HL-60 (cell line): ENCODE measurements at places on chromosomes 13 and 19.
A peak's percentile ranks its signal among the peaks of the same experiment; 100 is the strongest.

DNA sequence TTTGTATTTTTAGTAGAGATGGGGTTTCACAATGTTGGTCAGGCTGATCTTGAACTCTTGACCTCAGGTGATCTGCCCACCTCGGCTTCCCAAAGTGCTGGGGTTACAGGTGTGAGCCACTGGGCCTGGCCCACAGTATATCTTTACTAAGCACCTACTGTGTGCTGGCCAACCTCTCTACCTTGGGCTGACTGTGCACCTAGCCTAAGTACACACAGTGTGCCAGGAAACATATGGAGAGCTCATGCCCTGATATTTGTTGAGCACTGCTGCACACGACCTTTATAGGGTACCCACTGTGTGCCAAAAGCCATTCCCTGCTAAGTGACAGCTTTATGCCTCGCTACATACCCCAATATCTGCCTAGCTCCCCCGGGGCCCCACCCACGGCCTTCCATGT lies 6.3 kb upstream of the ARHGAP45 start:
- DNase-seq, result no peak

GRCh38 chr19:6214881-6215541 lies 64.8 kb downstream of the MLLT1 start:
- DNase-seq, result no peak

DNA sequence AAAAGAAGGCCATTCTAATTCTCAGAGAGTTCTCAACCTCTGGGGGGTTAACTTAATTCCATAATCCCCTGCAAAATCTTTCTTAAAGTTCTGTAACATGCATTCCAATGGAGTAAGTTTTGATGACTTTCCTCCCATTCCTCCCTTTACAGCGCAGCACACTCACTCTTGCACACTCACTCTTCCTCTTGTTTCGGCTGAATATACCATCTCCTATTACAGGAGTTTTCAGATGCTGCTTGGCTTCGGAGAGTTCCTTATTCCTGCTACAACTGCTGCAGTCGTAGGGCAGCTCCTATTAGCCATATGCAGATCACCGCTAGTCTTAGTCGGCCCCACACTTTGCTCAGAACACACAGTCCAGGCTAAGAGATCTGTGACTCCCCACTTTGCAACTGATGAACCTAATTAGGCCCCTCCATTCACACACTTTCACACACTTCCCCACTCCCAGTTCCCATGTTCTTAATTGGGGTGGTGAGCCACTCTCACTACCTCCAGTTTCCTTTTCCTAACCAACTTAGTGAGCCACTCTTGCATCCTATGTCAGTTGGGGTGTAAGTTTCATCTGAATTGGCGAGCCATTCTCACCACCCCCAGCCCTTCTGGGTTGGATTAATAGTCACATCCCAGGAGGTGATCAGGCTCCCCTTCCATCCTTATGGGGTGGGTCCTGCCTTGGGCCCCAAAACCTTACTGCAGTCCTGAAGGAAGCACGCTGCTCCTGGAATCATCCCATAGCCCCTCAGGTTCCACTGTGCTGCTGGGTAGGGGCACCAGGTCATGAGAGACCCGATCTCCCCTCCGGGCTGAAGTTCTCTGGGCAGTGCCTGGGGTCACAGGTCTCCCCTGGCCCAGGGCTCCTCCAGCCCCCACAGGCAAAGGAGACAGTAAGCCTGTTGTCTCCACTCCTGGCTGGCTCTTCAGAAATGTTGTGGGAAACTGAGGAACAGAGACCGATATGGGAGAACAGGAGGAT lies 53.9 kb downstream of the OR10H4 start:
- DNase-seq, result peak; percentile 18

DNA sequence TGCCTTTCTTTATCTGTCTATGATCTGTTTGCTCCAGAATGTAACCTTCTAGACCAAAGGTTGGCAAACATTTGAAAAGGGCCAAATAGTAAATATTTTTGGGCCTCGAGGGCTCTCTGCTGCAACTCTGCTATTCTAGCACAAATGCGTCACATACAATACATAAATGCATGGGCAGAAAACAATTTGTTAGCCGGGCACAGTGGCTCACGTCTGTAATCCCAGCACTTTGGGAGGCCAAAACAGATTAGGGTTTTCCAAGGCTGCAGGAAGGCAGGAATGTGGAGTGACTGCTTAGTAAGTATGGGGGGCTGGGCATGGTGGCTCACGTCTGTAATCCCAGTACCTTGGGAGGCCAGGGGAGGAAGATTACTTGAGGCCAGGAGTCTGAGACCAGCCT lies 21.9 kb upstream of the EVI5L start:
- DNase-seq, result no peak

- DNase-seq, result peak; percentile 50
Observed at GRCh38 chr19:57406516-57407123, 4.3 kb upstream of the ZNF17 start.

- DNase-seq, result no peak
Observed at GRCh38 chr13:48643159-48643558, 10.6 kb upstream of the CYSLTR2 start.

GRCh38 chr19:35211545-35212230 lies 16.9 kb downstream of the FAM187B start:
- DNase-seq, result no peak

- peak; percentile 35 for DNase-seq
Observed at GRCh38 chr13:112616586-112617362, 28.8 kb upstream of the TUBGCP3 start.

GRCh38 chr13:21014502-21015170 lies 46.8 kb downstream of the LATS2 start:
- no peak for DNase-seq

DNA sequence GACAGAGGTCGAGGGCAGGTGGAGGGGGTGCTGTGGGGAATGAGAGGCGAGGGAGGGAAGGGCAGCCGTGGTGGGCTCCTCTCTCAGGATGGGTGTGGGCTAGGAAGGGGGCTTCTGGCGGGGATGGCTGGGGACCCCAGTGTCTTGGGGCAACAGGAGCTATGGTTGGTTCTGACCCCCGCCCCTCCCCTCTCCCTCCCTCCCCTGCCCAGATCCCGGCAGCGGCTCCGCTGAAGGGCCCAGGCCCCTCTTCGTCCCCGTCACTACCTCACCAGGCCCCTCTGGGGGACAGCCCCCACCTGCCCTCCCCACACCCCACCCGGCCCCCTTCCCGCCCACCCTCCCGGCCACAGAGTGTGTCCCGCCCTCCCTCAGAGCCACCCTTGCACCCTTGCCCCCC lies 19.3 kb upstream of the EHD2 start:
- DNase-seq, result no peak

DNA sequence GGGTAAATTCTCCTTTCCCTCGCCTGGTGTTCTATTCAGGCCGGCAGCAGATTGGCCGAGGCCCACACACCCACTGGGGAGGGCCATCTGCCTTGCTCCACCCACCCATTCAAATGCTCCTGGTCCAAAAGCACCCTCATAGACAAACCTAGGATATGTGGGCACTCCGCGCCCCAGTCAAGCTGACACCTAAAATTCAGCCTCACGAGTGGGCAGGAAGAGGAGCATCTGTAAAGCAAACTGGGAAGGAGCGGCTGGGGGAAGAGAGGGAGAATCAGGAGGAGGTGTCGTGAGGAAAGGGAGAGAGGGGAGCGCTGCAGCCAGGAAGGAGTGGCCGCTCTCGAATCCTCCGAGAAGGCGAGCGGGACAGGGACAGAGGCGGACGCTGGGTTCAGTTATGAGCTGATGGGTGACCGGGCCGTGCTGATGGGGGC lies 136.9 kb downstream of the USP12 start:
- no peak for DNase-seq

- DNase-seq, result peak; percentile 69
Observed at GRCh38 chr19:54266133-54266532, 9.1 kb upstream of the LILRB5 start.

DNA sequence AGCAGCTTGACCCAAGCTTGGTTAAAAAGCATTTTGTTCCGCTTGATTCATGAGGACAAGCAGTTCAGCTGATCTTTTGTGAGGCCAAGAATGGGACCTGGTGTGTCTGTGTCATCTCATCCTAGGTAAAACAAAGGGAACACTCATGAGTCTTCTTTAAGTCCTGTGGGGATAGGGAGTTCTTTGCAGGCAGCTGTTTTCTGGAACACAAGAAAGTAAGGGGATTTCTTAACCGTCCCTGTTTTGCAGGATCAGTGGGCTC lies 134.5 kb upstream of the TMTC4 start:
- no peak for DNase-seq
